ENCODE measurements at places on chromosomes 12 and 14. TPM values are rescaled to one million over a fixed set of nuclear protein-coding genes. Genes with fewer than 3 reads are reported as not detected.
A peak's percentile ranks its signal among the peaks of the same experiment; 100 is the strongest.

- H3K27ac ChIP-seq, result no peak overlapping the region
- H3K4me3 ChIP-seq, result no peak overlapping the region
- DNase-seq, result no peak
- no peaks in the 10 kb centered on the region for H3K36me3 ChIP-seq
These were observed 12.3 kb upstream of the C12orf71 start for GRCh38 chr12:27094726-27095125.

DNA sequence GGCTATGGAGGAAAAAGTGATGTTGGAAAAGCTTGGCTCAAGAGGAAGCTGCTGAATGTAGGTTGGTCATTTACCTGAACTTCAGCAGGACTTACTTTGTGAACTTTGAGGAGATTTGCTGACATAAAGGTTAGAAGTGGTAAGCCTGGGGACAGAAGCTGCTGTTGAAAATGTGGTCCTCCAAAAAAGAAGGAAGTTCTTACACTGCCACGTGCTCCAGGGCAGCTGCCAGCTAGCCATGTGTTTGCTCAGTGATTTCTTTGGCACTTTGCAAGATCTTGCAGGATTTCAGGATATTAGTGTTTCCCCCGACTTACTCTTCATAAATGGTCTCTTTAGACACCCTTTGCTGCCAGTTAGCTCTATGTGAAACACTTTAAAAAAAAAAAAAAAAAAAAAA is 14.8 kb upstream of the DYRK2 start:
- H3K27ac ChIP-seq, result no peak overlapping the region
- no peaks in the 10 kb centered on the region for H3K36me3 ChIP-seq
- DNase-seq, result no peak

DNA sequence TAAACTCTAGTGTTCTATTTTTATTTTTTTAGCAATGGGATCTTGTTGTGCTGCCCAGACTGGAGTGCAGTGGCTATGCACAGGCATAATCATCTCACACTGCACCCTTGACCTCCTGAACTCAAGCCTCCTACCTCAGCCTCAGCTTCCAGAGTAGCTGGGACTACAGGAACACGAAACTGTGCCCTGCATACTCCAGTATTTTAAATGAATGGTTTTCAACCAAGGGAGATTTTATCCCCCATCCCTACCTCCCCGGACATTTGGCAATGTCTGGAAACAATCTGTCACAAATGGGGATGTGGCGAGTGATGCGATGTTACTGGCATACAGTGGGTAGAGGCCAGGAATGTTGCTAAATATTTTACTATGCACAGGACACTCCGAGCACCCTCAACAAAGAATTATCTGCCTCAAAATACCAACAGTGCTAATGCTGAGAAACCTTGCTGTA is 2.1 kb downstream of the CBX5 start:
- no peak for DNase-seq
- H3K27ac ChIP-seq, result peak overlapping the region; percentile 26
- H3K36me3 ChIP-seq, result peaks cover 34% of the 10 kb centered on the region
- no peaks in the 10 kb centered on the region for H3K27me3 ChIP-seq
- H3K4me3 ChIP-seq, result no peak overlapping the region

- no peak overlapping the region for H3K4me3 ChIP-seq
- H3K27me3 ChIP-seq, result no peaks in the 10 kb centered on the region
- peaks cover 4% of the 10 kb centered on the region for H3K4me1 ChIP-seq
These were observed 147.9 kb upstream of the SEL1L start for GRCh38 chr14:81681541-81681940.

GRCh38 chr12:69345742-69346141 is 2.4 kb upstream of the LYZ start:
- H3K36me3 ChIP-seq, result no peaks in the 10 kb centered on the region
- H3K27me3 ChIP-seq, result no peaks in the 10 kb centered on the region
- peaks cover 5% of the 10 kb centered on the region for H3K4me1 ChIP-seq
- DNase-seq, result no peak

GRCh38 chr14:52272375-52272774 is 4.9 kb downstream of the PTGDR start:
- H3K27me3 ChIP-seq, result peaks cover 37% of the 10 kb centered on the region
- no peaks in the 10 kb centered on the region for H3K36me3 ChIP-seq
- no peak overlapping the region for H3K27ac ChIP-seq
- no peak for DNase-seq
- H3K4me3 ChIP-seq, result no peak overlapping the region

OR4K1 gene
- total RNA-seq, result not detected

C1R gene
- total RNA-seq, result 268 TPM

SLC22A17 gene
- 27.3 TPM for total RNA-seq

IAPP gene
- total RNA-seq, result not detected
